ENCODE measurements at places on chromosomes 12 and 14. TPM values are rescaled to one million over a fixed set of nuclear protein-coding genes. Genes with fewer than 3 reads are reported as not detected.

The CATSPERB gene
- polyA plus RNA-seq, result 6.1 TPM

The SPIC gene
- polyA plus RNA-seq, result not detected

The APEX1 gene
- 67.8 TPM for polyA plus RNA-seq

The PTPRQ gene
- 3.8 TPM for polyA plus RNA-seq

DNA sequence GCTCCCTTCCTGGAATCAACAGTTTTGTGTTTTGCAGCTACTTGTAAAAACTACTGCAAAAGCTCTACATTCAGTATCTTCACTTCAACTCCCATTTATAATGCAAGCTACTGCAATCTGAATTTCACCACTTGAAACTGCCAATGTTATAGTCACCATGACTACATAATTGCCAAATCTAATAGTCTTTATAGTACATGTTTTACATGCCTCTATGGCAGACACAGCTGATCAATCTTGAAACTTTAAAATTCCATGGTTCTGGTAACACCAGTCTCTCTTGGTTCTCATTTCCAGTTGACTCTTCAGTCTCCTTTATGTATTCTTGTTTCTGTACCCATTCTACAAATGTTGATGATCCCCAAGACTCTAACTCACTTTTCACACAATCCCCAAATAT lies 185.9 kb downstream of the MED13L start:
- DNase-seq, result no peak

DNA sequence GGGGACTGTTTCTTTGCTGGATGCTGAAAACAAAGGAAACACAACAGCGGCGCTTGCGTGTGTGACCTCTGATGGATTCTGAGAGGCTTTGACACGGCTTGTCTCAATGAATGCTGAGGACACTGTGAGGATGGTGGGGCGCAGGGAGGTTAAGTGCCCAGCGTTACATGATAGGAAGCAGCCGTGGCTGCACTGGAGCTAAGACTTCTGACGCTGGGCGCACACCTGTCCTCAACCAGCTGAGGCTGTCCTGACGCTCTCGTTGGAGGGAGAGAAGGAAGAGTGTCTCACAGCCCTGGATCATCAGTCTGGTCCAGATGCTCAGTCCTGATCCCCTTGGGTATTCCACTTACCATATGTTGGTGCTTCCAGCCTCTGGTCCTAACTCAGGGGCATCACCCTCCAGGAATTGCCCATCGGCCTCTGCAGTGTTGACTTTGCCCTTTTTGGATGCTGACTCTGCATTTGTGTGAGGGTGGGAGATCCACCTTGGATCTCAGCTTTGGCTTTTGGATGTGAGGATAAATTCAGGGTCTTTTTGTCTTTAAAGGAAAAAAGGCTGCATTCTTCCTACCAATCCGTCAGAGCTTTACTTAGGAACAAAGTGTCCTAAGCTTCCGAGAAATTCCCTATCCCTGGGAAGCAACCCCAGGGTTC lies 125.2 kb downstream of the ZNF664 start:
- peak; percentile 21 for DNase-seq

- no peak for DNase-seq
These were observed 166.2 kb downstream of the PTPRO start for GRCh38 chr12:15488481-15488880.

- no peak for DNase-seq
These were observed 8.7 kb downstream of the SMIM41 start for GRCh38 chr12:52087961-52088820.

- no peak for DNase-seq
These were observed 25.4 kb downstream of the IL31 start for GRCh38 chr12:122148657-122149056.

DNA sequence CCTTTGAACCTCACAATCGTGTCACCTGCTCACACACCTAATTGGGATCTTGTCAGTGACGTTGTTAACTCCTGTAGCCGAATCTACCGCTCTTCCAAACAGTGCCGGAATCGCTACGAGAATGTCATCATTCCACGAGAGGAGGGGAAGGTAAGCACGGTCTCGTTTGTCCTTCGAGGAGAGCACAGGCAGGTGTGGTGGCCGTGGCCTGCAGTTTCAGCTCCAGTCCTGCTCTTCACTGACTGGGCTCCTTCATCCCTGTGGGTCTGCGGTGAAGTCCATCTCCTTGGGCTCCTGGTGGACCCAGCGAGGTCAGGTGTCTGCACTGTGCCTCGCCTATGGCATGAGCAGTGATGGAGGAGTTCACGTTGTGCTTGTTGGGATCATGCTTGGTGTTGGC lies 96.0 kb downstream of the EP400 start:
- DNase-seq, result no peak

DNA sequence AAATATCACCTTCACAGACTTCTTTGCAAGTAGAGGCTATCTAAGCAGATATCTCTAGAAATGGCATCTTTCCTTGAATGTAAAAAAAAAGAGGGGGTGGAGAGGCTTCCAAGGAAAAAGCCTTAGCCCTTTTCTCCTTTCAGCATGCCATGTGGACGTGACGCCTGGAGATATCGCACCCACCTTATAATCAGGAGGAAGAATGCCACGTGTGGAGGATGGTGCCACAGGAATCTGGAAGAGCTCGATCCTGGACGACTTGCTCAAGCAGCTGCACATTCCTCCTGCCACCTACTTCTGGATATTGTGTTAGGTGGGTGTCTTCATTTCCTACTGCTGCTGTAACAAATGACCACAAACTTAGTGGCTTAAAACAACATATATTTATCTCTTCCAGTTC lies 203.6 kb downstream of the NUAK1 start:
- no peak for DNase-seq

GRCh38 chr12:78534311-78534710 lies 330.3 kb upstream of the SYT1 start:
- DNase-seq, result no peak

DNA sequence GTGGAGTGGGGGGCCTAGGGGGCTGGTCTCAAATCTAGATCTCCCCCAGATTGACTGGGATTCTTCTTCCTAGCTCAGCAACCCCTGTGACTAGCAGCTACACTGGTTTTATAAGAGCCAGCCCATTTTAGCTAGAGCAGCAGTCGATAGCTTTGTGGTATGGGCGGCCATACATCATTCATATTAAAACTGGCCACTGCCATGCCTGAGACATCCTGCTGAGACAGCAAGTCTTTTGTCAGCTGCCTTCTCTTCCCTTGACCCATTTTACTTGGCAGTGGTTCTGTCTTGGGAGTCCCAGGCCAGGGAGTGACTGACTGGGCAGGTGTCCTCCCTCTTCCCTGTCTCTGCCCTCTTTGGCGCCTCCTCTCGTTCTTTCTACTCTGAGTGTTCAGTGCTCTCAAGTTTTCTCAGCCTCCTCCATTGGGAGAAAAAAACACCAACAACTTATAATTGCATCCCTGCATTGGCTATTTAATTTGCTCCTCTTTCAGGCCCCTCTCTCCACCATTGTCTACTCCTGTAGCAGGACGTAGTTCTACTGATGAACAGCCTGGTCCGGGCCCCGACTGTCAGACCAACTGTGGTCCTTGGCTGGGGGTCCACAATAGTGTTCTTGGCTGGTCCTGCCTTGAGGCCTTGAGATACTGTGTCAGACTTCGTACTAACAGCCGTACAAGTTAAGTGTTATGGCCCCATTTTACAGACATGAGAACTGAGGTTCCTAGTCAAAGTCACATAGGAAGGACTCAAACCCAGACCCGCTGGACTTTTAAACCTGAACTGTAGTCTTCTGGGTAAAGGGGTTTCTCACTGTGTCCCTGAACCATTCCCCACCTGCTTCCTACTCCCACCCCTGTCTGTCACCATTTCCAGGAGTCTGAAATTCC lies 18.3 kb upstream of the JDP2 start:
- DNase-seq, result peak; percentile 64

All from testis (tissue), 5 donors.